Kidney epithelial cell (primary cell): ENCODE measurements at places on chromosomes 5 and 9. TPM values are rescaled to one million over a fixed set of nuclear protein-coding genes. Genes with fewer than 3 reads are reported as not detected.

DNA sequence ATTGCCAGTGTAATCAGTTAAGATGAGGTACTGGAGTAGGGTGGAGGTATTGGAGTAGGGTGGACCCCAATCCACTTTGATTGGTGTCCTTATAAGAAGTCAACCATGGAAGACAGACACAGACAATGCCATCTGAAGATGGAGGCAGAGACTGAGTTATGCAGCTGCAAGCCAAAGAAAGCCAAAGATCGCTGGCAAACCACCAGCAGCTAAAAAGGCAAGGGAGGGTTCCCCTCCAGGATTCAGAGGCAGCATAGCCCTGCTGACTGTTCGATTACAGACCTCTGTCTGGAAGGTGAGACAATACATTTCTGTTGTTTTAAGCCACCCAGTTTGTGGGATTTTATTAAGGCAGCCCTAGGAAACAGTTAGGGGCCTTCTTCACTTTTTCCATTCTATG is 30.5 kb upstream of the CKMT2 start:
- DNase-seq, result no peak

DNA sequence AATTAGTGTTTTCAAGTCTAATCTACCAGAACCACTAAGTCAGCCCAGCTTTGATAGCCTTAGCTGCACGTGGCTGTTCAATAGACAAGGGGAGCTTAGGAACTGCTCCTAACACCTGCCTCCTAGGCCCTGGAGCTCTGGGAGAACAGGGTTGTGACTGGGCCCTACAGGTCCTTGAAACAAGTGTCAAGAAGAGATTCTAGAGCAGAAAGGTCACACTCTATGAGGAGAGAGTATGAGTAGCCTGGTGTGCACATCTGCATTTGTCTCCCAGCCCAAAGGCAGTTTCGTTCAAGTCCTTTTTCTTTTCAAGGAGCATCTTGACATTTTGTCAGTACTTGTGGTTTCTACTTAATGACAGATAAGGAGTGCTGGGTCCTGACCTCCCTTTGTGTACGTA is 206.1 kb downstream of the PRELID2 start:
- DNase-seq, result no peak

DNA sequence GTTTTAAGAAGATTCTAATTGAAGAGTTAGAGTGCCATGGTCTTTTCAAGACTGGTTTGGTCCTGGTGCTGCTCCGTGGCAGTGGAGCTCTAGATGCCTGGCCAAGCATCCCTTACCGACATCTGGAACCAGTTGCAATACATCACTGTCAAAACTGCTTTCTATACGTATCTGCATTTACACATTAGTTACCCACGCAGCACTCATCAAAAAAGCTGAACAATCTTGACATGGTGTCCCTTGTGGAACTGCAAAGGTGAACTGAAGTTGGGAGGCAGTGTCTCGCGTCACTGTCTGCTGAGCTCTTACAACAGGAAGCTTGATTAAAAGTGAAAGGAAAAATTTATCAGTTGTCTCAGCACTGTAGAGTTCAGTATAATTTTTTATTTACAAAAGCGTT is 82.6 kb downstream of the PBX3 start:
- no peak for DNase-seq

- no peak for DNase-seq
Observed at GRCh38 chr5:45642370-45642769, 53.8 kb downstream of the HCN1 start.

PCDH12 gene
- not detected in 2 replicates for total RNA-seq

DNA sequence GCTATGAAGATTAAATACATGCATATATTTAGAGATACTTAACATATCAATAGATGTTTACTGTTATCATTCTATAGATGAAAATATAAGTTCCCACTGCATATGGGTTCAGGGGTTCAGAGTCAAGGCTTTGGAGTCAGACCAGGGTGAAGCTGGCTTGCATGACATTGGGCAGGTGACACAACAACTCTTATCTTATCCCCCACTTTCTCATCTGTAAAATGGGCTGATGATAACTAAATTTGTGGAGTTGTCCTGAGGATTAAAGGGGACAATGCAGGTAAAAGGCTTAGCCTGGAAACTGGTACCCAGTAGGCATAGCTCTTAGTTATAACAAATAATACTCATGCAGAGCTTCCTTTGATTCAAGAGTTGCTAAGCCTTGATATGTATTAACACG is 72.6 kb upstream of the BRINP1 start:
- DNase-seq, result no peak

GRCh38 chr5:45109062-45109461 is 300.3 kb downstream of the MRPS30 start:
- no peak for DNase-seq

DNA sequence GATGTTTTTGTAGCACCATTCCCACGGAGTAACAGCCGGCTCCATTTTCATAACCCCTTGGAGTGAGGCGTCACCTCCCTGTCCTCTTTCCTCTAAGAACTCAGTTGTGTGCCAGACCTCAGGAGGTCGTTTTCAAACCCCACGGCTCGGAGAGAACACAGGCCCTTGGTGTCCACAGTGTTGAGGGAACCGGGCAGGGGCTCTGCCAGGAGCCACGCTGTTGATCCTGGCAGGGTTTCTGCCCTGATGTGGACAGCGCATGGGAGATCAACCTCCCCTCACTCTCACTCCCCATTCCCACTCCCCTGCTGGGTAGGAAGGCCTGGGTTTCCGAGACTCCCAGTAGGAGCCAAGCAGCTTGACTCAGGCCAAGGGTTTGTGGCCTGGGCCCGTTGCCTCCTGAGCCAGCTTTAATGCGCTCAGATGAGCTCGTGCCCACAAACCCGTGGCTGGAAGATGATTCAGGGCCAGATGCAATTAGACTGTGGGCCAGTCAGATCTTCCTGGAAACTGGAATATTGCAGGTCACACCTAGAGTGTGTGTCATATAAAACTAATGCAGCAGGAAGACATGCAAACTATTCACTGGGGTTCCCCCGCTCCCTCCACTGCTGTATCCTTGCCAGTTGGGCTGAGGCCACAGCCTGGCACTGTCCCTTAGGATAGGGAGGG is 133.4 kb downstream of the SLC12A2 start:
- peak; percentile 86 for DNase-seq

- DNase-seq, result no peak
Observed at GRCh38 chr9:114895521-114895991, 34.8 kb downstream of the TNFSF8 start.

SPAAR gene
- not detected in 2 replicates for total RNA-seq

DNA sequence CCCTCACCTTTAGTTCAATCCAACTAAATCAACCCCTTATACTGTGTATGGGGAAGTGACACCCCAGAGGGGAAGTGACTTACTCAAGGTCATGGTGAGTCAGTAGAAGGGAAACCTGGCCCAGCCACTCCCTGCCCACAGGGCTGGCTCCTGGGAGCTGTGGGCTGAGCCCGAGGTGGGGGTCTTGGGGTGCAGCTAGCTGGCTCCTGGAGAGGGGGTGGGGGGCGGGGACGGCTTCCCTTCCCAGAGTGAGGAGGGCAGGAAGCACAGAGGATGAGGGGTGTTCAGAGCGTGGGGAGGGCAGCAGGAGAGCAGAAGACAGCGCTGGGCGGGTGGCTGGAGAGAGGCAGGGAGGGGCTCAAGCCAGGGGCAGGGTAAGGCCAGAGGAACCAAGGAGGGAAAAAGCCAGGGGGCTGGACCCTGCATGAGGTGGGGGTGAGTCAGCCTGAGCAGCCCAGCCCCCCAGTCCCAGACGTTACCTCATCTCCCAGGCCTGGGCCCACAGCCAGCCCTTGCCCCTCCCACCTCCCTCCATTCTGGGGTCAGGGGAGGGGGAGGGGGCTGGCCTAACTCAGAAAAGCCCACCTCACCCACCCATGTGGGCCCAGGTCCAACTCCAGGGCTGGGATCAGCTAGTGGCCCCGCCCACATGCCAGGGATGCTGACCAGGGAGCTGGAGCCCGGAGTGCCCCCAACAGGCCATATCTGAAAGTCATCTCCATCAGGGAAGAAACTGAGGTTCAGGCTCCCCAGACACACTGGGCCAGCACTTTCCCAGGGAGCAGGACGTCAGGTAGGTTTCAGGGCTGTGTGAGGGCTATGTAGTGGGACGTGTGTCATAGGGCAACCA is 2.8 kb downstream of the PDLIM7 start:
- DNase-seq, result peak; percentile 79

ZNF883 gene
- 2.7 and 3.0 TPM in 2 replicates for total RNA-seq

SNCAIP gene
- 3.0 and 3.1 TPM in 2 replicates for total RNA-seq

RUSC2 gene
- total RNA-seq, result 29.6 and 33.6 TPM in 2 replicates

DNA sequence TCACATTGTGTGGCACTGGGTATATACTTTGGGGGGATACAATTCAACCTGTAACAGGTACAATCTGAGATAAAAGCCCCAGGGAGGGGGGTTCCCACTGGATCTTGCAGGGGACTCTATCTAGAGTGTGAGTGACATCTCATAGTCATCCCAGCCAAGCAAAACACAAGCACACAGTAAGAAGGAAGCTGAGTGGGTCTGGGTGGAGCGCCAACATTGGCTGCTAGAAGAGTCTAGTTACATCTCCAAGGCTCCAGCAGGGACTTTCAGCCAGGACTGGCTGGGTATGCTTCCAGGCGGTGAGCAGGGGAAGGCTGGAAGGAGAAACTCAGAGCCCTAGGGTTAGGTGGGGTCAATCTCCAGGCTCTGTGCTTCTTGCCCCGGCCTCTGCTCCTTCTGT is 53.0 kb downstream of the IL31RA start:
- no peak for DNase-seq

DNA sequence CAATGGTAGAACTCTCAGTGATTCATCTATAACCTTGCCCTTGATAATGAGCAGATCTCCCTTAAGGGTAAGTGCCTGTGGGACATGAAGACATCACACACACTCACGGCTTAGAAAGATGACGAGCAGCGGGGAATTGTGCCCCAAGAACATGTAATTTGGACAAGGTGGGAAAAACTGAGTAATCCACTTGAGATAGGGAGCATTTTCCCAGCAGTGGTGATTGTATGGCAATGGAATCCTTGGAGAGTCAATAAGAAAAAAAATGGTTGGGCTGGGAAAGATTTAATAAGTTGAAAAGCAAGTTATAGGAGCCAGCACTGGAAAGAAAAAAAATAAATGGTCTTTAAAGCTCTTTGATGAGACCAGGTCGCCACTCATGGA is 193.1 kb downstream of the GLIS3 start:
- DNase-seq, result no peak

DNA sequence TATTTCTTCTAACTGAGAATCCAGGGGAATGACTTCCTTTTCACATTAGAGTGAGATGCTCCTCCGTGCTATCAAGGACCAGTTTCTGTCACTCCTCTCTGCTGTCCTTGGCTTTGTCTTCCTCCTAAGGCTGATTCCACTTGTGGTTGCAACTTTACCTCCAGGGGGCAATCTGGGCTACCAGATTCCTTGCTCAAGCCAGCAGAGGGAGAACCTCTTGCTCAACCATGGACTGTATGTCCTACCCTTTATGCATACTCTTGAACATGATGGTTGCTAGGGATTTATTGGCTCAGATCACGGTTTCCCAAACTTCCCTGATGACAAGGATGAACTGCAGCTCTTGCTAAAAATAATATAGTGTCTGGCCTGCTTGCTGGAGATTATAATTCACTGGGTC is 24.0 kb downstream of the NNT start:
- no peak for DNase-seq

NAIP gene
- 1.6 and 2.3 TPM in 2 replicates for total RNA-seq

GRCh38 chr5:76742583-76742982 is 26.7 kb downstream of the F2R start:
- no peak for DNase-seq

- no peak for DNase-seq
Observed at GRCh38 chr9:116572095-116572748, 114.9 kb upstream of the TRIM32 start.

DNA sequence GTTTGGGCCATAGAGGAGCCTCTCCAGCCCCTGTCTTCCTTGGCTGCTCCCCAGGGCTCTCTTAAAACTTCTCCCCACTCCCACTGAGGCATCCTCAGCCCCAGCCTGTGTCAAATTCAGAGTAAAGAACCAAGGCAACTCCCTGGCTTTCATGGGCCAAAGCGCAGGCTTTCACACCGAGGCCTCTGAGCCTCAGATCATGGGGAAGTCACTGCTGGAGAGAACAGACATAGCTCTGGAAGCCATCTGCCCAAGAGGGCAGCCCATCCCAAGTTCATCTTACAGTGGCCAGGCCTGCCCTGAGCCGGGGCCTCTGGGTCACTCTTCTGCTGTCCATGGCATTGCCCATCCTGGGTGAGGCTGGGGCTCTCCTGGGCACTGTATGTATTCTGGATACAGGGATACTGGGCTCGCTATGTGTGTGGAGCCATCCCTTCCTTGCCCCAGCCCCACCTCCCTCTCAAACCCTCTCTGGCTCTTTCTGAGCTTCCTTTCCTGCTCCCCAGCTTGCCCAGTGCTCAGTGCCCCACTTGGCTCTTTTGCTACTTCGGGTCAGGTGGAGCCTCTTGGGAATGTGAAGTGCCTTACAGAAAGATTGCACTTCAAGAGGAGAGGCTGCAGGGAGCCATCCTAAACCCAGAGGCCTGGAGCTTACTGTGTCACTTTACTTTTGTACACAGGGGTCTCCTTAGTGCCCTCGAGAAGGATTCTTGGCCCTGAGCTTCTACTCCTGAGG is 33.0 kb downstream of the TGFBI start:
- DNase-seq, result no peak

GRCh38 chr5:104612005-104612404 is 1049.4 kb upstream of the NUDT12 start:
- no peak for DNase-seq

DNA sequence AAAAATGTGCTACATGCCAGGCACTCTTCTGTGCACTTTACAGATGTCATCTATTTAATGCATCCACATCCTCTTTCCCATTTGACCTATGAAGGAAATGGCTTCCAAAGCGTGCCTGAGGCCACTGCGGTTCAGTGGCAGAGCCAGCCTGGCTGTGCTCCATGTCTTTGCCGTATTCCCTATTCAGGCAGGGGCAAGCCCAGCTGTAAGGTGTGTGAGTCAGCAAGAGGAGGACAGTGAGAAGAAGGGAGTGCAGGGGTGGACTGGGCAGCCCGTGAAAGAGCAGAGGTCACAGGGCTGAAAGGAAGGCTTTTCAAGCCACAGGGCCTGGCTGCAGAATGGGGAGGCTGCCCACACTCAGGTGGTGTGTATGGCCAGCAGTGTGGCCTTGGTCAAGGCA is 91.7 kb downstream of the HRH2 start:
- no peak for DNase-seq

DNA sequence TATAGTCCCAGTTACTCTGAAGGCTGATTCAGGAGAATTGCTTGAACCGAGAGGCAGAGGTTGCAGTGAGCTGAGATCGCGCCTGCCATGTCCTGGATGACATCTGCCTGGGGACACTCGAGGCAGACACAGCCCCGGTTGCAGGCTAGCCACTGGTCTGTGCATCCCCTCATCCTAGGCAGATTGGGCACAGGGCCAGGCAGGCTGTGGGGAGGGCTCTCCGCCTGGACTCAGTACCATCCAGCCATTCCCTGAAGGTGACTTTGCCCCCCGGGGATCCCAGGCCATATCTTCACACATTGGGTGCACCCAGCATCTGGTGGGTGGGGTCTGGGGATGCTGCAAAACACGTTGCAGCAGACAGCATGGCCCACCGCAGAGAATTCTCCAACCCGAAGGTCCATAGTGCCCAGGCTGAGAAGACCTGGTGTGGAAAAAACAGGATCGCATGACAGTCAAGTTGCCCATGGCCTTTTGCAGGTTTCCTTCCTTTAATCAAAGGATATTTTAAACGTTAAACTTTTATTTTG is 50.9 kb upstream of the SUSD3 start:
- DNase-seq, result no peak
